ENCODE measurements at places on chromosomes 11 and 22.

DNA sequence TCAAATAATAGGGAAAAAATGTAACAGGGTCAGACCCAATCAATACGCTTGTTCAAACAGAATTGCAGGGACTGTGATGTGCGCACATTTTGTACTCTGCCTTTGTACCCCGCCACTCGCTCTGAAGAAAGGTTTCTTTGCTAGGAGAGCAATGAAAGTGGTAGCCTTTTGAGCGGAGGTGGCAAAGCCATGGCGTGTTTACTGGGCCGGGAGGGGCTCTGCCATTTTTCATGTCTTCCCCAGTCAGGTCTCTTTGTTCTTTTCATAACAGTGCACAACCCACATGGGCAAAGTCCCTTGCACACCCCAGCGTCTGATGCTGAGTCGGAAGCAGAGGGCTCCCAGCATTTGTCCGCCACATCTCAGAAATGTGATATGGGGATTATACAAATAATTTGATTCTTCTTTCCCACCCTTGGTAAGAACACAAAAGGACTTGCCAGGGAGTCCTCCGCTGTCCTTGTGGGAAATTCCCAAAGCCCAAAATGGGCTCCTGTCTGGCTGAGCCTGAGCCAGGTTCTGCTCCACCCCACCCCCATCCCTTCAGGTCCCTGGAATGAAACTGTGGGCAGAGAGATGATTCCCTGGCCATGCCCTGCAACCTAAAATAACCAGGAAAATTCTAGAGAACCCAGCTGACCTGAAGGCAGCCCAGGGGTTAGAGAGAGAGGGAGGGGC lies 36.6 kb downstream of the C11orf58 start:
- DNase-seq, result no peak

GRCh38 chr11:9029422-9029821 lies 25.6 kb upstream of the NRIP3 start:
- no peak for DNase-seq

DNA sequence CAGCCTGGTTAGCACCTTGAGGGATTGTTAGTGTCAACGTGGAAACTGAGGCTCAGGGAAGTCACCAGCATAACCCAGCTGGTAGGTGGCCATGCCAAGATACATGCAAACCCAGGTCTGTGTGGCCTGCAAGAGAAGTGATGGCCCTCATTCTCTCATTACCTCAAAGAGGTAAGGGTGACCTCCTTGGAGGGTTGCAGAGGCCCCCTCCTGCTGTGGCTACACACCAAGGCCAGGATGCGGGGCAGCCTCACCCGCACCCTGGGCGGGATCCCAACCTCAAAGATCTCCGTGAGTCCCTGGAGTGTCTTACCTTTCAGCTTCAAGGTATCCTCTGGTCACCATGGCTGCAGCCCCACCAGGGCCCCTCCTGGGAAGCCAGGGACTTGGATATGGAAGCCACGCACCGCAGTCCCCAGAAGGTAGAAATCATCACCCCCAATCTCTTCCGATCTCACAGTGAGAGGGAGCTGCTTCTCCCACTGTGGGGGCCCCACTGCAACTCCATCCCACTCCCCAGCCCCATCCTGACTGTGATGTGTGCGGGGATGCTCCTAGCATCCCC lies 95.4 kb downstream of the MORC2 start:
- no peak for DNase-seq

GRCh38 chr22:40877488-40877887 lies 15.6 kb upstream of the DNAJB7 start:
- DNase-seq, result no peak

DNA sequence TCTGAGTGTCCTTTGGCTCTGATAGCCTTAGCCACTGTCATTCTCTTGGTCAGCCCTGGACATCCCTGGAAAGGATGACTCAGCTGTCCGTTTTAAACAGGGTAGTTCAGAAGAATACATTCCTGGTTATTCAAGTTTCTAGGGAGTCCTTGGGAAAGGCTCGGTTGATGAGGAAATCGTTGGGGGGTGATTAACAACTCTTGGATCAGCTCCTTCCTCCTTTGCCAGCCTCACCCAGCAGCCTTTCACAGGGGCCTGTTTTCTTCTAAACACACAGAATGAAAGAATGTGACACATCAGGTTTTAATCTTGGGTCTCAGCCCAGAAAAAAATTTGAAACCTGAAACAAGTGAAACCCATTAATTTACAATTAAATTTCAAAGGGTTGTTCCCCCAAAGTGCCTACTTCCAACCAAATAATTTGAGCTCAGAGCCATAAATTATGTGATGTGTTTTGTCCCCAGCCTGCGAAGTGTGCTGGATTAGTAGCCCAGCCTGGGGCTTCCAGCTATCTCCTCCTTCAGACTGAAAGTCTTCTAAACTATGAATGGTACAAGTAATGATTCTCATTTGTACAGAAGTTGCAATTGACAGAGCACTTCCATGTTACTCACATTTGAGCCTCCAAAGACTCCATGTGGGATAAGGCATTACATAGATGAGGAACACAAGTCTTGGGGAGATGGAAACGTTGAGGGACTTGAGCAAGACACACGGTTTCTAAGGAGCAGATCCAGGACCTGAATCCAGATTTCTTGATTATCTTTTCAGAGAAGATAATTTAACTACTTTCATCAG lies 19.3 kb upstream of the MRGPRX2 start:
- DNase-seq, result no peak

DNA sequence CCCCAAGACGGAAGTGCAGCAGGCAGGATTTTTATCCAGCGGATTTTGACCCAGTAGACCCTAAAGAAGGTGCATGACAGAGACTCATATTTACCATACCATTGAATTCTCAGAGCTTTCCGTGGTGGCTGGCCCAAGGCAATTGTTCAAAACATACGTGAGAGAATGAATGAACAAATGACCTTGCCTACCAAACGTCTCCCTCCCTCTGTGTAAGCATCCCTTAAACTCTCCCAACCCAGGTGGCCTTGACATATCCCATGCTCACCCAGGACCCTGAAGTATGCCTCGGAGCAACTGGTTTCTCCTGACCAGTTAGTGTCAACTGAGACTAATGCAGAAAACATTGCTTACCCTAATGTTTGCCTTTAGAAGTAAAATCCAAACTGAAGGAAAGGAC lies 154.9 kb downstream of the TEAD1 start:
- DNase-seq, result no peak

DNA sequence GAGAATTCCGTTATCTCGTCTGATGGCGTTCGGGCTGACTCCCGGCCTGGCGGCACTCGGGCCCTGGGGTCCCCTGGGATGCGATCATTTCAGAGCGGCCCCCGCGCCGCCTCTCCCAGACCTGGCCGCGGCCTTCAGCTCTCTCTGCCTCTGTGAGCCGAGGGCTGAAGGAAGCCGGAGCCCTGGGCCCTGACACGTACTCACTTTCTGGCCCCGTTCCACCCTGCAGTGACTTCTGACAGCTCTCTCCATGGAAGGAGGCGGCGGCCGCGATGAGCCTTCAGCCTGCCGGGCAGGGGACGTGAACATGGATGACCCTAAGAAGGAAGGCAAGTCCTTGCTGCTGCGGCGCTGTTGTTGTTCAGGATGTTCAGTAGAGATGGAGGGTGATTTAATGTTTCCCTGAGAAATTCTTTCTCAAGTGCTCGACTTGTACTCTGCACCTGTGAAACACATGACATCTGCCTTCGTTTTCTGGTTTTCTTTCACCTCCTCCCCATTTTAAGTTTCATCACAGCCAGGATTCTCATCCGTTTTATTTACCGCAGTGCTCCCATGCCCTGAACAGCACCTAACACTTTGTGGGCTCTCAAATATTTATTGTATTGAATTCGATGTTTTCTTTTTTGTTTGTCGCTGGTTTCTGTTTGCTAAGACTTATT lies 612 bp downstream of the GTSE1 start:
- no peak for DNase-seq

- DNase-seq, result no peak
Observed at GRCh38 chr11:36375353-36376008, 79.4 kb downstream of the PRR5L start.

- no peak for DNase-seq
Observed at GRCh38 chr22:49824185-49824925, 3.3 kb downstream of the BRD1 start.

- DNase-seq, result no peak
Observed at GRCh38 chr11:126410649-126411048, 55.2 kb downstream of the ST3GAL4 start.

DNA sequence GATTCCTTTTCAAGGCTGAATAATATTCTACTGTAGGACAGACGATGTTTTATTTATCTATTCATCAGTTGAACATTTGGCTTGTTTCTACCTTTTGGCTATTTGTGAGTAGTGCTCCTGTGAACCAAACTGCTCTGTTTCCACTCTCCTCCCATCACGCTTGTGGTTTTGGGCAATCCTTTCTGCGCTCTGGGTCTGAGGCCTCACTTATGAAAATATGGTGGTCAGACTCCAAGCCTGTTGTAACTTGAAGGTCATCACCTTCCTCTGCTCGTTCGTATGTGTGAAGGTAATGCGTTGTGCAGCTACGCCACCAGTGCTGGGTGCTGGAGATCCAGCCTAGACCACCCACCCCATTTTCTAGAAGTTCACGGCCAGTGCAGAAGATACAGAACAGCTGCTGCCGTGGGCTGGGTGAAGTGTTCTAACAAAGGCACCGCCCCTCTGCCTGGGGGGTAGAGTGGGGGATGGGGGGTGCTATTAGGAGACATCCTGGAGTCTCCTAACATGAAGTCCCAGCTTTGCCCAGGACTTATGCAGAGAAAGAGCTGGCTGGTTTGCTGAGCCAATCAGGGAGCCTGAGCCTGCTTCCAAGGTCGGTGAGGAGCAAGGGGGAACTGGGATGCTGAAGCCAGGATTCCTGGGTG lies 21.0 kb downstream of the PTPN5 start:
- no peak for DNase-seq

GRCh38 chr22:27378311-27378800 lies 423.2 kb downstream of the MN1 start:
- DNase-seq, result no peak

- no peak for DNase-seq
Observed at GRCh38 chr22:41201141-41201540, 4.0 kb upstream of the L3MBTL2 start.

DNA sequence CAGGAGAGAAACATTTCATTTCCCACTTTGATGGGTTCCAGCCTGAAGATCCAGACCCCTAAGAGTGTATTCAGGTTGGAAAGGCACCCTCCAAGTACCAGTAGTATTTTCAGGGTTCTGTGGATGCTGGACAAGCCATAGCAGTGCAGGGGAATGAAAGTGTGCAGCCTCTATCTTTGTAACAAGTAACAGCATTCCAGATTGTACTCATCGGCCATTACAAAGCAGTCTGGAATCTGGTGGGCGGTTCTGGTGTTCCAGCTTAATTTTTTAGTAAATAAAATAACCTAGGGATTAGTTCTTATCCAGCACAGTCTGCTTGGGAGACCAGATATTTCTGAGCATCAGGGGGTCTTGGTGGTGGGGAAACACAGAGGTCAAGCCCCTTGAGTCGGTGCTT lies 22.6 kb downstream of the APLNR start:
- no peak for DNase-seq

GRCh38 chr22:28115426-28115825 lies 196.4 kb upstream of the PITPNB start:
- DNase-seq, result no peak

Measured in CD4-positive, alpha-beta T cell treated with Interleukin-6 at 100 ng/mL for 8 hours (primary cell).